Karpas-422 (cell line): ENCODE measurements at places on chromosomes 7 and 10. TPM values are rescaled to one million over a fixed set of nuclear protein-coding genes. Genes with fewer than 3 reads are reported as not detected.

Gene GIMAP1
- 0.07 TPM in 1 of 2 replicates, not detected in the other for total RNA-seq

GRCh38 chr10:62352356-62352970, 21.7 kb upstream of the ZNF365 start:
- no peaks in the 10 kb centered on the region for H3K4me1 ChIP-seq
- H3K36me3 ChIP-seq: no peaks in the 10 kb centered on the region
- H3K27me3 ChIP-seq: no peaks in the 10 kb centered on the region; the same call in 1 of the 2 replicates

GRCh38 chr10:78506614-78507013, 473.0 kb downstream of the RPS24 start:
- H3K36me3 ChIP-seq: no peaks in the 10 kb centered on the region
- no peak for DNase-seq
- H3K4me1 ChIP-seq: 0 out of 2 replicates have a peak, but pooled peaks cover 2% of the 10 kb centered on the region
- H3K4me3 ChIP-seq: no peak overlapping the region

Gene FKBP9
- not detected in 2 replicates for total RNA-seq

DNA sequence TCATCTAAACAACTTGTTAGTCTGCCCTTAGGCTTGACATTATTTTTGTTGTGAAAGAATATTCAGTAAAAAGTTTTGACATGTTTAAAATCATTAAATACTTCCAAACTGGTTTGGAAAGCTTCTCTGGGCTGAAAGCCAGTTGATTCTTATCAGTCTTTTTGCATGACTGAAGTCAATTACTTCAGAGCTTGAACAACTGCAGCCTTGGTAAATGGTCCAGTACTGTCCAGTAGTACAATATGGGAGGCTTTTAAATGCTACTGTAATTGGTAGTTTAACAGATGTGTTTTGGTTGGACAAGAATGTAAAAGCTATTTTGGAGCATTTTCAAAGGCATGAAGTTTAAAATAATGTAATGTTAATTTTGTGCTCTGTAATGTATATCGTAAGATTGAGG, 103.4 kb downstream of the SDK1 start:
- H3K4me1 ChIP-seq: peaks cover 6% of the 10 kb centered on the region
- H3K27ac ChIP-seq: no peak overlapping the region
- DNase-seq: no peak
- no peak overlapping the region for H3K4me3 ChIP-seq
- no peaks in the 10 kb centered on the region for H3K36me3 ChIP-seq
- H3K27me3 ChIP-seq: no peaks in the 10 kb centered on the region; the same call in 1 of the 2 replicates

DNA sequence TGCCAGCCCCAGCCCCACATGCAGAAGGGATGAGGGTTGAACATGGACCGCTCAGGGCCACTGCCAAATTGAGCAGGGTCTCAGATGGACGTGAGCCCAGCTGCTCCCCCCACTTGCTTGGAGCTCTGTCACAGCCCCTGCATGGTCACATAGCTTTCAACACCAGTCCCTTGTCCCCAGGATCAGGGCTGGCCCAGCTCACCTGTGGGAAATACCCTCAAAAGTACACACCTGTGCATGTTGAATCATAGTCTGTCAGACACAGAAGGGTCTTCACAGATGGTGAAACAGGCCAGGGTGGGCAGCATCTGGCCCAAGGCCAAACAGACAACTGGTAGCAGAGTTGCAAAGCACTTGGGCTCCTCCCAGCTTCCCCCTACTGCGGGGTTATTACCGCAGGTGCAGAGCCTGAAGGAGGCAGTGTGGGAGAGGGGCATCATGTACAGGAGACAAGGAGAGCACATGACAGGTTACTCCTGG, 77.6 kb upstream of the UNC5B start:
- H3K4me3 ChIP-seq: no peak overlapping the region
- DNase-seq: no peak
- H3K36me3 ChIP-seq: no peaks in the 10 kb centered on the region
- H3K4me1 ChIP-seq: no peaks in the 10 kb centered on the region

Gene ABCB4
- 0.47 and 0.67 TPM in 2 replicates for total RNA-seq

DNA sequence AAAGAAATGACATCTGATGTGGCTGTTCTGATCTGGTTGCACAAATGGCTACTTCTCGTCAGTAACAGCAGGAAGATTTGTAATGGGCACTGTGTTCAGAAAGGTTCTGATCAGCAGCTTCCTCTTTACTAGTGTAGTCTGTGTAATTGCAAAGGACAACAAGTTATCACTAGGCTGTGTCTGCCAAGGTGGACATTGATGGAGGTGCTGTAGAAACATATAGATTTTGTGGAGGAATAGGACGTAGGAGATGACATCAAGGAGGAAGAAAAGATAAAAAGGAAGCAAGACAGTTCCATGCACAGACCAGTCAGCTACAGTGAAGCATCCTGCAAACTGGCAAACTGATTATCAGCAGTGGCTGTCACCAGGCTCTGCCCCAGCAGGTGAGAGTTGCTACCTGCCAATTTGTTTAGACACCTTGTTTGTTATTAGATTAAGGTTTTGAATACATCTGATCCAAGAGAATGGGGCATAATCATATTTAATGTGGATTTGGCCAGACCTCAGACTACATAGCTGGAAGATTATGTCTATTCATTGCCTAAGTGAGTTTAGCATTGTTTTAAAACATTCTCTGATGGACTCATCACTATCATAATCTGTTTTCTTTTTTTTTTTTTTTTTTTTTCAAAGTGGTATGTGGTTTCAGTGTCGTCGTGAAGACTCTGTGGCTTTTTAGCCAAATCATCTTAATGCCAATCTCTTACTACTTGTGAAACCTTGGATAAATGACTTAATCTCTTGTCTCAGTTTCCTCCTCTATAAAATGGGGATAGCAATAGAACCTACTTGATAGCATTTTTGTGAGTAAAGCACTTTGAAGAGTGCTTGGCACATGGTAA, 417.9 kb upstream of the LRGUK start:
- H3K4me3 ChIP-seq: no peak overlapping the region
- no peak overlapping the region for H3K27ac ChIP-seq
- no peaks in the 10 kb centered on the region for H3K27me3 ChIP-seq
- no peaks in the 10 kb centered on the region for H3K4me1 ChIP-seq

GRCh38 chr7:20200361-20200760, 16.8 kb downstream of the MACC1 start:
- peaks cover 8% of the 10 kb centered on the region; the same call in 1 of the 2 replicates for H3K36me3 ChIP-seq
- H3K27me3 ChIP-seq: no peaks in the 10 kb centered on the region
- peak overlapping the region; percentile 97 for H3K27ac ChIP-seq
- peak overlapping the region; percentile 46 for H3K4me3 ChIP-seq
- peak; percentile 72 for DNase-seq

DNA sequence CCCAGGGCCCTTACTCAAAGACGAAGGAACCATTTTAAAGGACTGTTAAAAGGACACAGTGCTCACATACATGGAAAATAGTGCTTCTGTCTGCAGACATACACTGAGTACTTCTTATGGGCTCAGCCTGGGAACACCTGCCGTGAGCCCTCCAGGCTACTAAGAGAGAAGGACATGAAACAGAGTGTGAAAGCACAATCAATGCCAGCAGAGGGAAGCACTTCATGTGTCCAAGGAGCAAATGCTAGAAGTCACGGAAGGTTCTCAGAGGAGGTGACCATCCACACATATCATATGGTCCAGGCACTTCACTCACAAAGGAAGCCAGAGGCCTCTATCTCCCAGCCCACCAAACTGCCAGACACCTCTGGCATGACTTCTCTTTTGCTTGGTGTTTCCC, 15.5 kb downstream of the ELMO1 start:
- no peaks in the 10 kb centered on the region for H3K27me3 ChIP-seq
- H3K4me1 ChIP-seq: no peaks in the 10 kb centered on the region
- H3K4me3 ChIP-seq: no peak overlapping the region
- no peak for DNase-seq
- H3K36me3 ChIP-seq: no peaks in the 10 kb centered on the region
- H3K27ac ChIP-seq: no peak overlapping the region

Gene PTN
- 0.47 TPM in 1 of 2 replicates, not detected in the other for total RNA-seq

Gene VIPR2
- not detected in 2 replicates for total RNA-seq

GRCh38 chr7:26626687-26627086, 237.7 kb downstream of the SKAP2 start:
- no peaks in the 10 kb centered on the region for H3K27me3 ChIP-seq
- H3K4me1 ChIP-seq: no peaks in the 10 kb centered on the region
- H3K4me3 ChIP-seq: no peak overlapping the region
- H3K27ac ChIP-seq: no peak overlapping the region
- no peaks in the 10 kb centered on the region for H3K36me3 ChIP-seq
- no peak for DNase-seq

GRCh38 chr7:82542665-82543064, 99.1 kb upstream of the CACNA2D1 start:
- no peaks in the 10 kb centered on the region for H3K36me3 ChIP-seq
- H3K27ac ChIP-seq: no peak overlapping the region
- H3K4me3 ChIP-seq: no peak overlapping the region
- H3K27me3 ChIP-seq: no peaks in the 10 kb centered on the region
- no peak for DNase-seq
- no peaks in the 10 kb centered on the region for H3K4me1 ChIP-seq

GRCh38 chr7:37128327-37129034, 320.2 kb downstream of the ELMO1 start:
- H3K4me1 ChIP-seq: no peaks in the 10 kb centered on the region
- DNase-seq: no peak
- H3K4me3 ChIP-seq: no peak overlapping the region
- H3K36me3 ChIP-seq: no peaks in the 10 kb centered on the region; the same call in 1 of the 2 replicates
- H3K27ac ChIP-seq: no peak overlapping the region
- no peaks in the 10 kb centered on the region for H3K27me3 ChIP-seq

- H3K4me1 ChIP-seq: no peaks in the 10 kb centered on the region
- no peaks in the 10 kb centered on the region for H3K36me3 ChIP-seq
- no peak overlapping the region for H3K27ac ChIP-seq
- no peak for DNase-seq
Observed at GRCh38 chr10:97532935-97533671, 34.4 kb downstream of the UBTD1 start.

DNA sequence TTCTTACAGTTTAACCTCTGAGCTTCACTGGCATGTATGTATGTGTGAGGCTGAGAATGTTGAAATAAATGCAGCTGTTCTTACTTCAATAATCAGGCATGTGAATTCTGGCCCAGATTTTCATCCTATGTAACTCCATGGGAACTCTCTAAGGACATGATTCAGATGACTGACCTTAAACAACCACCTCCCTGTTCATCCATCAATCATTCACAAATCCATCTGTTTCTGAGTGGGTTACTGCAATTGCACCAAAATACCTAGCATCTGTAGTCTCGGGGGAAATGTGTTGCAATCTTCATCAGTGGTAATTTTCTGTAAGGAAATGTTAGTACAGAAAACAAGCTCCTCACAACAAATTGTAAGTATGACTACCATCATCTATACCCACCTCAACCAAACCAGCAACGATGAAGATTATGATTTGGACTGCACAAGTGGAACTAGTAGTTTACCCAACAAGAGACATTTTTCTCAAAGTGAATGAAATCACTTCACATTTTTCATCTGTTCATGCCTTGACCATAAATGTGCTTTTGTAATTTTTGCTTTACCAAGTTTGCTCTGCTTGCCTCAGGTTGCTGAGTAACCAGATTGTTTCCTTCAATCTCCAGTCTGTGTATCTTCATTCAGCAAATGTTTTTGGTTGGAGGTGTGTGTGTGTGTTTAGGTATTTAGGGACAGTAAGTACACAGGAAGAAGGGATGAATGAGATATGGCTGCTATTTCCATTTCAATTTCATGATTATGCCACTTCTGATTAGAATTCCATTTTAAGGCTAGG, 65.7 kb upstream of the FZD8 start:
- no peaks in the 10 kb centered on the region for H3K27me3 ChIP-seq
- no peak for DNase-seq
- no peaks in the 10 kb centered on the region for H3K4me1 ChIP-seq
- H3K4me3 ChIP-seq: no peak overlapping the region
- no peak overlapping the region for H3K27ac ChIP-seq

DNA sequence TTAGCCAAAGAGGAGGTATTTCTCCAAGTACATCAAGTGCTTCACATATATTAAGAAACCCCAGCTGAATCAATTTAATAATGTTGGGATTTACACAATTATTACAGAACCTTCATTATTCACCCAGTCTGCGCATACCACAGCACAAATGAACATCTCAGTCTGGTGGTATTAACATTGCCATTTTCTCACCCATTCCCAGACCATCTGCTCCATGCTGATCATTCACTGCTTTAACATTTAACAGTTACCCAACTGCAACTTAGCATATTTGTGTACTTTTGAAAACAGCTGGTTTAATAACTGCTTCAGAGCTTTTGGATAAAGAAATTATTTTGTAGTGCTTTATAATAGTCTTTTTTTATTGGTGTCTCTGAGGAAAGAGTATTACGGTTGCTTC, 1072.1 kb downstream of the NXPH1 start:
- H3K36me3 ChIP-seq: no peaks in the 10 kb centered on the region
- H3K27ac ChIP-seq: no peak overlapping the region
- H3K27me3 ChIP-seq: no peaks in the 10 kb centered on the region
- H3K4me3 ChIP-seq: no peak overlapping the region

DNA sequence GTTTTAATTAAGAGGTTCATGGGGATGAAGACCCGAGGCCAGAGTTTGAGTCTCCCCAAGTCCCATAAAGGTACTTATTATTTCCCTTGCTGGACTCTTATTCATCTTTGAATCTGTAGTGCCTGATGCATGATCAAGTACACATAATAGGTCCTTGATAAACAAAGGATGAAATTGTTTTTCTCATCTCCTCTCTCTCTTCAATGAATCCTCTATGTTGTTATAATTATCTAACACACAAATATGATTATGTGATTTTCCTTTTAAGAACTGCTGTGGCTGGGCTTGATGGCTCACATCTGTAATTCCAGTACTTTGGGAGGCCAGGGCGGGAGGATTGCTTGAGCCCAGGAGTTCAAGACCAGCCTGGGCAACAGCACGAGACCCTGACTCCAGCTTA, 117.7 kb downstream of the BAMBI start:
- no peaks in the 10 kb centered on the region for H3K27me3 ChIP-seq
- no peaks in the 10 kb centered on the region for H3K4me1 ChIP-seq
- H3K36me3 ChIP-seq: no peaks in the 10 kb centered on the region
- no peak for DNase-seq

Gene ZNF107
- total RNA-seq: 18.1 and 36.7 TPM in 2 replicates

Gene KLF14
- total RNA-seq: not detected in 2 replicates

- no peak overlapping the region for H3K4me3 ChIP-seq
- no peak overlapping the region for H3K27ac ChIP-seq
- H3K27me3 ChIP-seq: no peaks in the 10 kb centered on the region
Observed at GRCh38 chr7:109009636-109010035, 440.0 kb downstream of the DNAJB9 start.

Gene ALOX5
- 480 and 661 TPM in 2 replicates for total RNA-seq

DNA sequence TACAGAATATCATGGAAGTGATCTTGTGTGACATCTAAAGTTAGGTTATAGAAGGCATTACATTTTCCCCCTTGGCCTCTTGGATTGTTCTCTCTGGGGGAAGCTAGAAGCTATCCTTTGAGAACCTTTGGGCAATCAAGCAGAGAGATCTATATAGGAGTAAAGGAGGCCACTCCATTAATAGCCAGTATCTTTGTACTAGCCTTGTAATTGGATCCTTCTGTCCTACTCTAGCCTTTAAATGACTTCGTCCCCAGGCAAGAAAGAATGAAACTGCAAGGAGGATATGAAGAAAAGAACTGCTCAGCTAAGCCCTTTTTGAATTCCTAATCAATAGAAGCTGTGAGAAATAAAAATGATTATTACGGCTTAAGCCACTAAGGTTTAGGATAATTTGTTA, 230.9 kb downstream of the AGMO start:
- H3K4me1 ChIP-seq: no peaks in the 10 kb centered on the region
- H3K27ac ChIP-seq: no peak overlapping the region
- H3K4me3 ChIP-seq: no peak overlapping the region
- no peak for DNase-seq
